NCI-H446 treated with DMSO at 0.1 percent for 48 hours (cell line): ENCODE measurements at places on chromosomes 1 and 21.

- DNase-seq: peak; percentile 37
These were observed 332.4 kb downstream of the CAMTA1 start for GRCh38 chr1:7117399-7118281.

DNA sequence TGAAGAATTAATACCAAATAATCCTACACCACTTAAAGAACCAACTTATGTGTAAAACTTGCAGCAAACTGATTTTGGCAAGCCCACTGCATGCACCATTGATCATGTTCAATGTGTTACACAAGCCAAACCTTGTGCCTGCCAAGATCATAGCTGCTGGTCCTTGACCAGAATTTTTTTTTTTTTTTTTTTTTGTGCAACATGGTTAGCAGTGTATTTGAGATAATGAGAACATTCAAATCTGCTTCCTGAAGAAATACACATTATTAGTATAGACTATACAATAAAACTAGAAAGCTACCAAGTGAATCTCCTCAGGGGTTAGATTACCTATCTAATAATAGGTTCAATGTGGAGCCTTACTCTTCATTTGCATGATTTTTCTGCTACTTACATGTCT is 421.0 kb downstream of the MRPL39 start:
- peak; percentile 92 for DNase-seq

DNA sequence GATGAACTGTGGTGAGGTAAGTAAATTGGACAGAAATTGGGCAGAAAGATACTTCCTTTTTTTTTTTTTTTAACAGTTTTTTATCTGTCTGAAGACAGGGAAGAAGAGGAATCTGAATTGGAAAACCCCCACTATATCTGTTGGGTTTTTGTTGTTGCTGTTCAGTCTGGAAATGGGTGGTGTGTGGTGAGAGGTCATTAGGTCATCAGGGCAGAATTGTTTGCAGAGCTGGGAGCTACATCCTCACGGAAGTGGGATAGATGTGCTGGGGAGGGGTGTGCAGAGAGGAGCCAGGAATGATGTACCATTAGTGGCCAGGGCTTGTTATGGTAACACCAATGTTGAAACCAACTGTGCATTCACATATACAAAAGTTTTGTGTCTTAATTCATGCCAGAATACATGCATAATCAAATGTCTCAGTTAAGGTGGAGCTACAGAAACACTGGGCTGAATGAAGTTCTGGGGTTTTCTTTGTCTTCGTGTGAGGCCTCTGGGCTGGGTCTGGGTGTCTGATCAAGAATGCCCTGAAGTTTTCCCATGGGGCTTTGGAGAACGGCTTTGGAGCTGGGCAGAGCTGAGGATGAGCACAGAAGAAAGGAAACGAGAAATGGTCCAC is 12.4 kb downstream of the USP25 start:
- DNase-seq: no peak

GRCh38 chr1:15089258-15089992 is 64.1 kb upstream of the TMEM51 start:
- no peak for DNase-seq

DNA sequence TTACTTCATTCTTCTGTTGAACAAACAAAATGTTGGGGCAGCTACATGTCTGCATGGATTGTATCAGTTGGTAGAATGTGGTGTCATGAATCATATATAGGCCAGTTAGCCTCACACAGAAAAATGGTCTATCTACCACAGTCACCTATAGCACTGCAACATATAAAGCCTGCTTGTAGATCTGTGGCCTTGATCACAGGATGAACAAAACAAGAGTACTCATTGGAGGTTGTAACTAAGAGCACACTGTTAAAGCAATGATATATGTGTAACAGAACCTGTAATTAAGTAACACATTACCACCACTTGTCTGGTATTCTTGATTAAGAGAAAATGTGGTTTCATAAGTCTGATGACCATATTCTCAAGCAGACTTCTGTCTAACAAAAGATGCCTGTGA is 167.3 kb upstream of the SGIP1 start:
- DNase-seq: no peak

DNA sequence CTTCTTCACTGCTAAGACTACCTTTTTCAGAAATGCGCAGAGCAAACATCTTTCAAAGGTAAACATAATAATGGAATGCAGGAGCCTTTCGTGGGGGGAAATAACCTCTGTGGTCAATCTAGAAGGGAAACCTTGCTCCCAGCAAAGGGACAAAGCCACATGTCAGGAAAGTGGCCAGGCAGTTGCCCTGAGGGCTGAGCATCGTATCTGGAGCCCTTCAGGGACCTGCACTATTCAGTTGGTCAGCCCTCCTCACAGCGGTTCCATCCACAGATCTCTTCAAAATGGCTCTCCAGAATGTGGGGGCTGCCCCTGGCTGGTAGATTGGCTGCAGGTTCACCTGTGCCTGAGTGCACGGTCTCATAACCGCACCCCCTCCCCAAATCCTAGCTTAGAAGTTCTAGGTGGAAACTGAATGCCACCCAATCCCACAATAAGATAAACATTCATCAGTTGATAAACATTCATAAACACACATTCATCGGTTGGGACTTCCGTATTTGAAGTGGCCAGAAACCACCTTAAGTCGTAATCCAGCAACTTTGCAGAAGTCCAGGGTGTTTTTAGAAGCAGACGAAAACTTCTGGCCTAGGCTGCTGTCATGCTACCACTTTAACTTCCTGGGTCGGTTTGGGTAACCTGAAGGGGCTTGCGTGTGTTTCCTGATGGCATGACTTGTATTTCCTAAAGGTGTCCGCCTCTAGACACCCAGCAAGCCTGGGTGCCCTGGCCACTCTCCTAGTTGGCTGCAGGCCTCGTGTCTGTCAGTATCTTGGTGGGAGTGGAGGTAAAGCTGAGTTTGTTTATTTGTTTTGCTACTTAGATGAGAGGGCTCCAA is 50.5 kb downstream of the RASSF5 start:
- no peak for DNase-seq

DNA sequence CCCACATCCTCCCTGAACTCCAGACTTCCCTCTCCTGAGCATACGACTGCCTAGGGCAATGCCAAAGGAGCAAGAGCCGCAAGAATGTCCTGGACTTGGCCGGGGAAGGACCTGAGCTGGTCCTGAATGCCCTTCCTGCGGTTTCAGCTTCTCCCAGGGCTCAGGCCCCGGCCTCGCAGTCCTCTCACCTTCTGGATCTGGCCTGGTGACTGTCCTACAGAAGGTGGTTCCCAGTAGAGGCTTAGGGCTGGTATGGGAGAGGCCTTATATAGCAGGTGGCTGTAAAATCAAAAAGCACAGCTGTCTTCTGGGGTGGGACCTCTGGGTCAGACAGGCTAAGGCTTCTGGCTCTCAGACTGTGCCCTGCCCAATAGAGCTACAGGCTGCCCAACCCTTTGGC is at the start of gene LYPD8:
Gene LYPD8 (minus strand): TSS at position 243 of the 400 bp plus-strand sequence. CDS start 4,678 bp downstream, outside the sequence.
- DNase-seq: no peak

DNA sequence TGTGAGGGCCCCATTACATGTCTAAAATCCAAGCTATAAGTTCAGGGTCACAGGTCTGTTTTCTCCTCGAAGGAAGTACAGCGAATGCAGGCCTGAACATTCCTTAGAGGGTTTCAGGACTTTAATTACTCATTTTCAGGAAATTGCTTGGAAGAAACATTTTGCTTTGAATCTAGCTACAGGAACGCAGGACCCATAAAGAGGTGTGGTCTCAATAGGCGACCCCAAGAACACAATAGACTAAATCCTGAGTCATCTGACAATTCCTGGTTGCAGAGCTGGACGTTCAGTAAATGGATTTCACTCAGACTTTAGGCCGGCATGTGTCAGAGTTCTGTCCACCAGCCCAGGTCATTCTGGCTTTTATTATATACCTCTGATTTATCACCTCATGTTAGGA is 1.0 kb upstream of the ERG start:
- no peak for DNase-seq

- no peak for DNase-seq
These were observed 92.5 kb downstream of the TTC3 start for GRCh38 chr21:37165586-37165985.

GRCh38 chr21:36934864-36935420 is 31.5 kb downstream of the HLCS start:
- no peak for DNase-seq

DNA sequence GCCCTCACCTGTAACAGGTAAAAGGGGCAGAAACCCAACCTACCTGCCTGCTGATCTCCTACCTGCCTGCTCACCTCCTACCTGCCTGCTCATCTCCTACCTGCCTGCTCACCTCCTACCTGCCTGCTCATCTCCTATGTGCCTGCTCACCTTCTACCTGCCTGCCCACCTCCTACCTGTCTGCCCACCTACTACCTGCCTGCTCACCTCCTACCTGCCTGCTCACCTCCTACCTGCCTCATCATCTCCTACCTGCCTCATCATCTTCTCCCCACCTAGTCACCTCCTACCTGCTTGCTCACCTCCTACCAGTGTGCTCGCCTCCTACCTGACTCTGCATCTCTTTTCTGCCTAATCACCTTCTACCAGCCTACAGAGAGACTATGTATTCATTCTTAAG is 452.9 kb downstream of the MATN1 start:
- DNase-seq: no peak

GRCh38 chr1:56180520-56181190 is 398.7 kb downstream of the PLPP3 start:
- DNase-seq: no peak

GRCh38 chr21:24118738-24119459 is 1488.4 kb downstream of the MRPL39 start:
- no peak for DNase-seq

- DNase-seq: no peak
These were observed 71.2 kb downstream of the PCNX2 start for GRCh38 chr1:233224311-233224710.

GRCh38 chr1:35264035-35264434 is 4.5 kb upstream of the ZMYM4 start:
- no peak for DNase-seq

DNA sequence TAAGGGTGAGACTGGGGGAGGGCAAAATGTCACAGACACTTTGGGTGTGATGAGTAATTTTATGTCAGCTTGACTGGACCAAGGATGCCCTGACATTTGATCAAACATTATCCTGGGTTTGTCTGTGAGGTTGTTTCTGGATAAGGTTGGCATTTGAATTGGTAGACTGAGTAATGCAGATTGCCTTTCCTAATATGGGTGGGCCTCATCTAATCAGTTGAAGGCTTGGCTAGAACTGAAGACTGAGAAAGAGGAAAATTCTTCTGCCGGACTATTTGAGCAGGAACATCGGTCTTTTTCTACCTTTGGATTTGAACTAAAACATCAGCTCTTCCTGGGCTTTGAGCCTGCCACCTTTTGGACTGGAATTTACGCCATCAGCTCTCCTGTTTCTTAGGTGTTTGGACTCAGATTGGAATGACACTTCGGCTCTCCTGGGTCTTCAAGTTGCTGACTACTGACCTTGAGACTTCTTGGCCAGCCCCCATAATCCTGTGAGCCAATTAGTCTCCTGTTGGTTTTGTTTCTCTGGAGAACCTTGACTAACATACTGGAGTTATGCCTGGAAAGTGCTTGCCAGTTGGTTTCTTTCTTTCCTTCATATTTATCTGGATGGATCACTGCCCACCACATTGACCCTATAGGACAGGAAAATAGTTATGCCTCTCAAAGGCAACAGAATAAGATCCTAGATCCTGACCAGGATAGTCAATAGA is 44.9 kb upstream of the HLX start:
- DNase-seq: no peak

DNA sequence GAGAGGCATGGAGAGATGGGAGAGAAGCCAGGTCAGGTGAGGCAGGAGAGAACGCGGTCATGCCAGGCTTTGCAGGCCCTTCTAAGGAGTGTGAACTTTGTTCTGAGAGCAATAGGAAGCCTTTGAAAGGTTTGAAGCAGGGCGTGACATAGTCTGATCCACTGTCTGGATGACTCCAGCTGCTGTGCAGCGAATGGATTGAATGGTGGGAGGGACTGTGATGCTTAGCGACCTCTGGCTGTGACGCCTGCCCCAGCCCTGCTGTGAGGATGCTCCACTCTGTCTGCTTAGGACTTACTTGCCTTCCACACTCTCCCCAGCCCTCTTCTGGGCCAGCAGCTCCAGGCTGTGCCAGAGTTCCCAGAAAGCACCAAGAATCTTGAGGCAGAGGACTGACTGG is 41.8 kb upstream of the POU3F1 start:
- no peak for DNase-seq

DNA sequence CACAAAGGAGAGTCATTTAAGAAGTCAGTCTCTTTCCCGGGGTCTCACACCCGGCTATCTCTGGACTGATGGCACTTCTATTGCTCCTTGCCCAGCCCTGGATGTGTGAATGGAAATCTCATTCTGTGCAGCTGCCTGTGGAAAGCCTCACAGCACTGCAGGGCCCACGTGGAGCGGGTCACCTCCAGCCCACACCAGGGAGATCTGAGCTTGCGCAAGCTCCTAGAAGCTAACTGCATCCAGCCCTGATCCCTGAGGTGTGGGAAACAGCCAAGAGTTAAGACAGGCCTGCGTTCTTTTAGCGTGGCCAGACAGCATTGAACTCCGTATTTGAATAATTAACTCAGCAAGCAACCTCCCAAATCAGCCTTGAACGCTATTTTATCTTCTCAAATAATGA is 150.5 kb downstream of the LRIG2 start:
- no peak for DNase-seq

DNA sequence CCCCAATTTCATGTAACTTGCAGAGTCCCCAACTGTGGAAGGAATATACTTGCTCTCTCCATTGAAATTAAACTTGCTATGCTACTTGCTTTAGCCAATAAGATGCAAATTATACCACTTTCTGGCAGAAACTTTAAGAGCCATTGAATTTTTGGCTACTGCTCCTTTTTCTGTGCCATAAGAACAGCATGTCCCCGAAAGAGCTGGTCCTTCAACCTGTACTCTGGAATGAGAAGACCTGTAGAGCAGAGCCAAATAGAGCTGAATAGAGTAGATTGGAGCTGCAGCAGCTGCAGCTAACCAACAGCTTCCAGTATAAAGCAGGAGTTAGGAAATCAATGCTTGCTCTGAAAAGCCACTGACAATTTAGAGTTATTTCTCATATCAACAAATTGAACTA is 472.3 kb upstream of the B3GALT2 start:
- DNase-seq: peak; percentile 60
